ENCODE measurements at places on chromosomes 7 and 10.

GRCh38 chr10:82318534-82318933 lies 443.5 kb downstream of the NRG3 start:
- no peak for DNase-seq

- no peak for DNase-seq
Observed at GRCh38 chr10:4474829-4475228, 351.2 kb upstream of the AKR1E2 start.

DNA sequence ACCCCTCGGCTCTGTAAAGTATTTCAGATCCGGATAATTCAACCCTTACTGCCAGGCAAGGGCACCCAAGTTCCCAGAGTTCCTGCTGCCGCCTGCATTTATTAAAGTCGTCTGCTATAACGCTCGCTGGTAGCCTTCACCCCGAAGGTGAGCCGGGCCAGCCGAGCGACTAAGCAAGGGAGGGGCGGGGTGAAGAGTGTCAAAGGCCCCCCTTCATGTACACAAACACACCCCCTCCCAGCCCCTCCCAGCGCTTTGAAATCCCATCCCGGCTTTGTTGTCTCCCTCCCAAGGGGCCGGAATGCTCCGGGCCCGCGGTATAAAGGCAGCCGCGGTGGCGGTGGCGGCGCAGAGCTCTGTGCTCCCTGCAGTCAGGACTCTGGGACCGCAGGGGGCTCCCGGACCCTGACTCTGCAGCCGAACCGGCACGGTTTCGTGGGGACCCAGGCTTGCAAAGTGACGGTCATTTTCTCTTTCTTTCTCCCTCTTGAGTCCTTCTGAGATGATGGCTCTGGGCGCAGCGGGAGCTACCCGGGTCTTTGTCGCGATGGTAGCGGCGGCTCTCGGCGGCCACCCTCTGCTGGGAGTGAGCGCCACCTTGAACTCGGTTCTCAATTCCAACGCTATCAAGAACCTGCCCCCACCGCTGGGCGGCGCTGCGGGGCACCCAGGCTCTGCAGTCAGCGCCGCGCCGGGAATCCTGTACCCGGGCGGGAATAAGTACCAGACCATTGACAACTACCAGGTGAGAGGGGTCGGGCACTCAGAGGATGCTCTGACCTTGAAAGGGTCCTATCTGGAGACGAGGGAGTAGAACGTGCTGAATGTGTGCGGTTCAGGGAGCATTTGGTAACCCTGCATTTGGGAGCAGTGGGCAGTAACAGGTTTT lies at the start of gene DKK1:
Gene DKK1 (plus strand): TSS at position 349 of the 889 bp plus-strand sequence. CDS start 154 bp downstream, at position 503.
- peak; percentile 63 for DNase-seq

- DNase-seq = no peak
Observed at GRCh38 chr10:72738486-72738885, 46.5 kb downstream of the MCU start.

GRCh38 chr7:8762803-8763202 lies 329.4 kb downstream of the NXPH1 start:
- no peak for DNase-seq

GRCh38 chr7:154905146-154905545 lies 97.8 kb downstream of the PAXIP1 start:
- DNase-seq = no peak

DNA sequence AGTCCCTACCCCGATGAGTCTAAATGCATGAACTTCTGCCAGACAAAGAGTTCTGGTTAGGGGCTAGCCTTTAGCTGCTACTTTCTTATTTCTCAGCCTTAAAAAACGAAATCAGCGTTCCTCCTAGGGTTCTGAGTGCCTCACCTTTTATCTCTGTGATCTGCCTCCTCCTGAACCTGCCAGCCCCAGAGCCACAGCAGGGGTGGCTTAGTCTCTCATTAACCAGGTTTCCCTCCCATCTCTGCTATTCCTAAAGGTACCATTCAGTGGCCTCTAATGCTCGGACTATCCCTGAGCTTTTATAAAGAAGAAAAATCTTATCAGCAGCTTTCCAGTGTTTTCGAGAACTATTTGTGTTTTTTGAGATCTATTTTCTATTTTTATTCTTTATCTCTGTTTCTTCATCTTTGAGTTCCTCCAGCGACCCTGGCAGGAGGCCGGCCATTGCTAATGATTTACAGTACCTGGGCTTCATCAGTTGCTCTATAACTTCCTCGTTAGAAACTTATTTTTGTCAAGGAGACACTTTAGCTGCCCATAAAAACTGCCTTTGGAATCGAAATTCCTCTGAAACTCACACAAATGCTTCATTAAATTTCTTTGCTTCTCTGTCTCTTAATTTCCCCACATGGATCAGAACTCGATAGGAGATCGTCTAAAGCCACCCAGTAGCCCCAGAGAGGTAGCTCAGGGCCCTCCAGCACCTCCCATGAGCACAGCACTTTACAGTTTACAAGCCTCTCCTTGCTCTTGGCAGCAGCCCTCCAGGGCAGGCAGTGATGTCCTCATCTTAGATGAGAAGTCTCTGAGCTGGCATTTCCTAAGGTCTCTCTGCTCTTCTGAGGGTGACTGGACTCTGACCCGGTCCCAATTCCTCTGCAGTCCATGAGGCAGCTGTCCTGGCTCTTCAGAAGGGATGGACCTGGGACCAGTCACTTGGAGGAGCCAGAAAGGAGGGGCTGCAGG lies 149.1 kb downstream of the EBF3 start:
- no peak for DNase-seq

DNA sequence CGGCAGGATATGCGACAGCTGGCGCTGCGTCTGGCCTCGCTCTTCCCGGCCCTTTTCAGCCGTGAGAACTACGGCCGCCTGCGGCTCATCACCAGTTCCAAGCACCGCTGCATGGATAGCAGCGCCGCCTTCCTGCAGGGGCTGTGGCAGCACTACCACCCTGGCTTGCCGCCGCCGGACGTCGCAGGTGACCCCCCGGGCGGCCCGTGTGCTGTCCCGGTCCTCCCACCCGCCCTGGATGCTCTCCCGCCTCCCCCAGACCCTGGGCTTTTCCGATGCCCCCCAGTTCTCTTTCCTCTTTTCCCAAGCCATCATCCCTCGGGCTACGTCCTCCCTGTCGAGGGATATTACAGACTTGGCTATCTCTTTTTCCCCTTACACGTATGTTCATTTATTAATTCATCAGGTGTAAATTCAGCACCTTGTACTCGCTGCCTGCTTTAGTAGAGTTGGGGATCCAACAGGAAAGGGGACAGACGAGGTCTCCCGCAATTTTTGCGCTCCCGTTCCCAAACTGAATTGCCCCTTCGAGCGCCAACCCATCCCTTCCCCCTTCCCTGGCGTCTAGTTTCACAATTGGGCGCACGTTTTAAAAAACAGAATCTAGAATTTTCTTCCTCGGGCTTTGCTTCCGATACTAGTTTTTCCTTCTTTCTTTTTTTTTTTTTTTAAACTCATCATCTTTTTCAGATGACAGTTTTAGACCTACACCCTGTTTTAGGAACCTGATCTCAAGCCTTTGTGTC lies 846 bp downstream of the MINPP1 start:
- no peak for DNase-seq

- DNase-seq = no peak
Observed at GRCh38 chr10:14160299-14160698, 170.4 kb downstream of the FRMD4A start.

DNA sequence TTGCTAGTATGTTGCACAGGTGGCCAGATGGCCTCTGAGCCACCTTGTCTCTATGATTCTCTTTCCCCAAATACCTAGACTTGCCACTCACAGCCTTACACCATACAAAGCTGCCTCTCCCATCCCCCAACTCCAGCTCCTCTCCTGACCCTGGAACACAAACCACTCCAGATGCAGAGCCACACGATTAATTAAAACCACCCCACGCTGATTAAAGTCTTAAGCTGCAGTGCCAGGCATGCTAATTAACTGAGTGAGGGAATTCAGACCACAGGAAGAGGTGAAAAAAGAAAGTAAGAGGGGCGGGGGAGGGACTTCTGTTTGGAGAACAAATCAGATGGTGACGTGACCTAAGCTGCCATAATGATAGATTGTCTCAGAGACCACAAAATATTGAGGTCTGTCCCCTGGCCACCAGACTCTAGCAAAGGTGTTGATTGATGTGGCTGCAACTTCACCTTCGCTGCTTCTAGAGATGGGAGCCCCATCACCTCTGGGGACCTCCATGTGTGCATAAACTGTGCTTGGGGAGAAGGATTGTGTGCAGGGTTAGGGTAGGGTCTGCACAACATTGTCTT lies 331.3 kb downstream of the PLXNA4 start:
- no peak for DNase-seq

DNA sequence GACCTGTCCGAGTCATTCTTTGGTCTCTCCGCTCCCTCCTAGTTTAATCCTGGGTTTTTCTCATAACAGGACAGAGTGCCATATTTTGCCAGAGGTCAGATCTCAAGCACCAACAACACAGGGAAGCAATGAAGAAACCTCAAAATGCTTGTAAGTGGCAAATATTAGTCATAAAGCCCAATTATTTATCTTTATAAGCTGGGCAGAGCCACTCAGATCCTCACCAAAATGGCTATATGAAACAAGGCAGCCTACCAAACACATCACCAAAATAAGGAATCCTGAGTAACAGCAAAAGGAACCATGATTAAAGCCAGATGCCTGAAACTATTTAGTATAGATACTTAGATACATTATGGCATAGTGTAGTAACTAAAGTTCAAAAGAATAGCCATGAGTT lies 4.7 kb downstream of the ECD start:
- no peak for DNase-seq

GRCh38 chr7:65503434-65504152 lies 129.9 kb downstream of the ZNF92 start:
- no peak for DNase-seq

- DNase-seq = no peak
Observed at GRCh38 chr10:46550795-46551700, 5.4 kb downstream of the GPRIN2 start.

GRCh38 chr10:97687785-97688781 lies 1.0 kb upstream of the AVPI1 start:
- peak; percentile 45 for DNase-seq

DNA sequence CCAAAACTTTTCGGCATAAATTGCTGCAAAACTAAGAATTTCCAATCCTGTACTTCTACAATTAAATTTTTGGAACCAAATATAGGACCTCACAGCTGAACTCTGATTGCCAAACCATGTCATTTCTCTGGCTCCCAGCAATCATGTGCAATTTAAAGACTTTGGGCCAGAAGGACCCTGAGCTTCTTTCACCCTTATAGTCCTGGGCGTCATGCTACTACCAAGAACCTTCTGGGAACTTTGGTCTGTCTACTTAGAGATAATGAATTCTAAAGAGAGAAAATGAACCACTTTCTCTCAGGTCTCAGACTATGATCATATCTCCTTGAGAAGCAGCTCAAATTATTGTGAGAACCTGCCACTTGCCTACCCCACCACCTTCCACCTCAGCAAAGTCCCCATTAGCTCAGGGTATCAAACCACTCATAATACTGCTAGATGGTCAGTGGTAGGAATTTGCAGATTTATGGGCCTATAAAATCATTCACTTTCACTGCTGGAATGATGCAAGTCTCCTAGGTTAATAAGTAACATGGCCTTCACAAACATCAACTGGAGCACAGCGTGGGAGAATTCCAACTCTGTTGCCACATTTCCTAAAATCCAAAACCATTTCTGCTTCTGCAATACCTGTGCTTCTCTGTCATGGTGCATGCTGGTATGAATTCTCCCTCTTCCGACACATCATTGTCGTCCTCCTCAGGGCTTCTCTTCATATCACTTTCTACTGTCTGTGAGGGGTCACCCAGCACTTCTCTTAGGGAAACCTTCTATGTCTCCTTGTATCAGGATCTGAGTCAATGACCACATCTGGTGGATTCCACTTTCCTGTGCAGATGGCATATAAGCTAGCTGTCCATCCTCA lies 6.6 kb upstream of the WDR91 start:
- DNase-seq = no peak

DNA sequence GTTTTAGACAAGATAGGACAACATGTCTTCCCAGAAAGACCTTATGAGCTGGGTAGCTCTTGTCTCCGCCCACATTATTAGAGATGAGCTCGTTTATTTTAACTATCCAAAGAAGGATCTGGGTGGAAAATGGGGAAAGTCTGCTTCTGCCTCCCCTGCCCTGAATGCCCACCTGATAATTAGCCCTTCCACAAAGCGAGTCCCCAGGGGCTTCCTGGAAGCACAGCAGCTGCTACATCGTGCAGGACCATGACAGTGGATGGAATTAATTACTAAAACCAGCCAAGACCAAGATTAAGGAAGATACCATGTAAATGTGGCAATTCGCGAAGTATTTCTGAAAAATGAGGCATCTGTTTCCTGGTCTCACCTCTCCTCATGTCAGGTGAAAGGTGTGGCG lies 374.4 kb downstream of the PAXIP1 start:
- DNase-seq = no peak

- DNase-seq = no peak
Observed at GRCh38 chr7:7652798-7653540, 12.4 kb downstream of the UMAD1 start.

- no peak for DNase-seq
Observed at GRCh38 chr10:68561865-68562649, 1.9 kb downstream of the TET1 start.

DNA sequence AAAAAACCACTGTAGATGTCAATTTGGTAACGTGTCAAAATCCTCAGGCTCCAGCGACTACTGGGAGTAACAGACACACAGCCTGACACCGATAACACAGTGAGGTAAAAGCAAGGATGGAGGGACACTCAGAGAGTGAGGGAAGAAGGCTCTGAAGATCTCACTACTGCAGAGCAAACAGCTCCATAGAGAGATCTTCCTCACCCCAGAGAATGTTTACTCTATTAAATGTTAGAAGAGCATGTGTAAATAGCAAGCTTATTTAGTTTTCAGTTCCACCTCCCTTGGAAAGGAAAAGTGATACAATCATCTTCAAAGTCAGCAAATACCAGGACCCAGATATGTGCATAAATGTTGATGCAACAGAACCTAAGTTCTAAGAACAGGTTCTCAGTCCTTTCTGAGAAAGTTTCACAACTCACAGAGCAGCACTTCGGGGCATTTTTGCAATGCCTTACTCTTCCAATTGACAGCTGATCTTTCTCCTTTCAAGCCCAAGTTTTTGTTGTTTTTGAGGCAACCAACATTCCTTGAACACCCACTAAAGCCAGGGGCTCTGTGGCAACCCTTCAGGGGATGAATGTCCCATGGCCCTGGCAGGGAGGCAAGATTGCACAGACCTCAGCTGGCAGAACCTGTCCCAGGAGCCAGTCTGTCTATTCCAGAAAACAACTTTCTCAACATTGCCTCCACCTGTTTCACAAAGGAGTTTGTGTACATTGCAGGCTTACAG lies 177.4 kb downstream of the SFMBT2 start:
- no peak for DNase-seq

GRCh38 chr10:133476641-133476990 lies 22.9 kb downstream of the SCART1 start:
- no peak for DNase-seq

- DNase-seq = no peak
Observed at GRCh38 chr7:130733931-130734814, at the start of gene KLF14. TSS of gene KLF14 (minus strand) at chr7:130734207. CDS start at chr7:130734033, 174 bp downstream.
